Caki2 (cell line): ENCODE measurements at places on chromosomes 6 and 20. TPM values are rescaled to one million over a fixed set of nuclear protein-coding genes. Genes with fewer than 3 reads are reported as not detected.

FOXC1 gene
- 73.5 and 88.4 TPM in 2 replicates for total RNA-seq

DNA sequence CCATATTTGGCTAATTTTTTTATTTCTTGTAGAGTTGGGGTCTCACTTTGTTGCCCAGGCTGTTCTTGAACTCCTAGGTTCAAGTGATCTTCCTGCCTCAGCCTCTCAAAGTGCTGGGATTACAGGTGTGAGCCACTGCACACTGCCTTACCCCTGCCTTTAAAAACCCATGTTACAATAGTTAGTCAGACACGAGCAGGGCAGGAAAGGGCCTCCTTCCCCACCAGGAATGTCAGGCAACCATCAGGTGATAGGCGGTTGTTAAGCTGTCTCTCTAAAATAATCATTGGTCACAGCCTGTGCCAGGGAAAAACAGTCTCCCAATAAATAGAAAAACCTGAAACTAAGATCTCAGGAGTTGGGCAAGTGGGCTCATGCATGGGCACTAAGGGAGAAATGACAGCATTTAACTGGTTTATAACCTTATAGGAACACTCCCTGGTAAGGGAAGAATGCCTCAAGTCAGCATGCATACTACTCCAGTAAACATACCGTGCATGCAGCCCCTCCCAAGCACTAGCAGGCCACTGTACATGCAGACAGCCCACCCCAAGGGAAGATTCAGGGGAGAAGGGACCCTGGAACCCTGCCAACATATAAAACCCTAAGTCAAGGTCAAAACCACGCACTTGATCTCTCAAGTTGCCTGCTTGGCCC is 8.4 kb downstream of the OR2H2 start:
- DNase-seq = no peak

FOXS1 gene
- not detected in 2 replicates for total RNA-seq

DNA sequence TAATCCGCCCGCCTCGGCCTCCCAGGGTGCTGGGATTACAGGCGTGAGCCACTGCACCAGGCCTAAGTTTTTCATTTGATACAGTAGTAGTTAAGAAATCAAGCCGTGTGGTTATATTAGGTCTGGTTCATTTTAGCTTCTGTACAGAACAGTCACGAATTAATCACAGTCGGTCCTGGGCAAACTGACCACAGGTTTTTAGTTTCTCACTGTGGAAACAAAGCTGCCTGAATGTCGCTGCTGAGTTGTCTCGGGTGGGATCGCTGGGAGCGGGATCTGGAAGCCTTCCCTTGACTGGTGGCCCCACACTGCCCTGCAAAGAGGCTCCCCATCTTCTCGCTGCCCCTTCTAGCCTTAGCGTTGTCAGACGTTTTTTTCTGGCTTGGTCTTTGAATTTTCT is 18.6 kb downstream of the UCKL1 start:
- DNase-seq = no peak

DNA sequence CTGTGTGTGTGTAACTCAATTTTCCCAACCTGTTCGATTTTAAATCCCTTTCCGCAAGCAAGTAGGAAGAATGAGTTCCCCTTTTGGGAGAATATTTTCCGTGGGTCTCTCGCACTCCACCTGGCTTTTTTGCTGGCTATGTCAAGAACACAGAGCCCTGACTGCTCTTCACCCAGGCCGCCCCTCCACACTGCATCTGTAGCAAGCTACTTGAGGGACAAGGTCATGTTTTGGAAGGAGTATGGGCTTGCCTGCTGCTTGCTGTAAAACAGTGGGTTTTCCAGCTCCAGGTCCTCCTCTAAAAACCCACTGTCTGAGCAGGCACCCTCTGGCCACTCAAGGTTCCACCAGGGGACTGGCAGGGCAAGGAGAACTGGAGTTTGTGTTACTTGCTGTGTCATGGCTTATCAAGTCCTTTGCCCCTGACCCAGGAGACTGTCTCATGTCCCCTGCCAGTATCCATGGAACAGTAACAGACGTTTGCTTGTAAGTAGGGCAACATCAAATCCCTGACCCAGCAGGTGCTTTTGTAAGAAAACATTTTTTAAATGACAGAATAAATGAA is 35.5 kb upstream of the SYNJ2 start:
- no peak for DNase-seq

RHAG gene
- not detected in 2 replicates for total RNA-seq

GRCh38 chr6:44037847-44038542 is 89.3 kb downstream of the MRPL14 start:
- DNase-seq = no peak

- DNase-seq = peak; percentile 25
Observed at GRCh38 chr6:108526739-108527174, 34.0 kb upstream of the FOXO3 start.

- DNase-seq = peak; percentile 61
Observed at GRCh38 chr6:133948472-133948871, 4.6 kb upstream of the TBPL1 start.

DNA sequence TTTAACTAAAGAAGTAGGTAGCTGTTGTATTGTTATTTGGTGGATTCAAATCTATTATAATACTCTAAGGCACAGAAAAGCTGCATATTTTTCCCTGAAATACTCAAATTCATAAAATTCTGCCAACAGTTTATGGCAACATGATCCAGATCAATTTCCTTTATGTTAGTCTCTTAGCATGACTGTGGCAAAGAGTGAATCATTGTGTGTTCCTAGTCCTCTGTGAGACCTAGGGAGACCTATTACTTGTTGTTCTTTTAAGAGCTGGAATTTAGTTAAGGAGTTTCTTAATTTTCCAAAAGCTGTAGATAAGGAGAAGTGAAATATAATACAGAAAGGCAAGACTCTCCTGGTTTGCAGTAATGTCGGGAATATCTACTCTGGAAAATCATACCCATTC is 149.6 kb downstream of the RIMS1 start:
- no peak for DNase-seq

BPI gene
- total RNA-seq = not detected in 2 replicates

DNA sequence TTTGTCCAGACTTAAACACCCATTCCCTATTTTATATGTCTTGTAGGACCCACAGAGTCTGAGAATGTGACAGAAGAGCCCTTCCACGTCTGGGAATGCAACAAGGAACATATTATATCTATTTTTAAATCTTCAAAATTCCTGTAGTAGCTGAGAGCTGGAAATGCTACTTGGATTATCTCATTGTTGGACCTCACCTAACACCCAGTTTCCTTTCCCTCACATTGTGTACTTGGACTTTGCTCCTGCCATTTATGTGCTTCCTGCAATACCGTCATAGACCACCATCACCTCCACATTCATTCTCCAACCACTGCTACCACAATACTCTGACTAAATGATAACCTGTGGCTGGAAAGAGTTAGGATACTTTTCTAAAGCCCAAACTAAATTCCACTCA is 335.4 kb downstream of the COL12A1 start:
- no peak for DNase-seq

DNA sequence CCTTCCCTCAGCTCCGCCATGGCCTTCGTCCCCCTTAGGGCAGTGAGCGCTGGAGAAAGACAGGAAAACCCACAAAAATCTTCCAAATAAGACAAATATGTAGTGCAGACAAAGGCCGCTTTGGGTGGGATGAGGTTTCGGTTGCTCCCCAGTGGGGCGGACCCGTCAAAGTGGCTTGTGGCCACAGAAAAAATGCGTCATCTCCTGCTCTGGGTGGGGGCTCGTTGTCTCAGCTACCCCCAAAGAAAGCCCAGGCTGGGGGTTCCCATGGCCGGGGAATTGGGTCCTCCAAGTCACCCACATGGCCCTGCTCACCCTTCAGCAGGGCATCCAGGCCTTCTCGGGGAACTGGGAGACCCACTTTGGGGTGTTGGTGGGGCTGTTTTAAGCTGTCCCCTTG is 21.9 kb upstream of the SCUBE3 start:
- DNase-seq = no peak

GRCh38 chr6:135439549-135439948 is 58.0 kb downstream of the AHI1 start:
- no peak for DNase-seq

OTOR gene
- total RNA-seq = not detected in 2 replicates

GRCh38 chr20:23602241-23602640 is 3.5 kb downstream of the CST9 start:
- DNase-seq = no peak

DNA sequence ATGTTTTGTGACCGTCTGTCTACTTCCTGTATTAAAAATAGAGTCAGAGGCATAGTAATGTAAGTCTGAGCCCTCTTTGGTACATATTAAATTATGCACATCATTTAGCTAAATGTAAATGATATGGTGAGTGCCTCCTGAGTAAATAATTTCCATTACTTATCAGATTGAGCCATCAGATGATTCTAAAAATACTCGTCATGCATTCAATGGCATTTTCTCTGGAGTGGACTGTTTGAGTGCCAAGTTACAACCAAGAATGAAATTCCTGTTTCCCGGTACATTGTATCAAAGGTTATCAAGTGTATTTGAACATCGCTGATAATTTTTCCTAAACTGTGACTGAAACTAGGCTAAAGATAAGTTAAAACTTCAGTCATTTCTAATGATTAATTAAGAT is 81.0 kb downstream of the AKAP7 start:
- DNase-seq = no peak

WRNIP1 gene
- 75.4 and 94.7 TPM in 2 replicates for total RNA-seq

DNA sequence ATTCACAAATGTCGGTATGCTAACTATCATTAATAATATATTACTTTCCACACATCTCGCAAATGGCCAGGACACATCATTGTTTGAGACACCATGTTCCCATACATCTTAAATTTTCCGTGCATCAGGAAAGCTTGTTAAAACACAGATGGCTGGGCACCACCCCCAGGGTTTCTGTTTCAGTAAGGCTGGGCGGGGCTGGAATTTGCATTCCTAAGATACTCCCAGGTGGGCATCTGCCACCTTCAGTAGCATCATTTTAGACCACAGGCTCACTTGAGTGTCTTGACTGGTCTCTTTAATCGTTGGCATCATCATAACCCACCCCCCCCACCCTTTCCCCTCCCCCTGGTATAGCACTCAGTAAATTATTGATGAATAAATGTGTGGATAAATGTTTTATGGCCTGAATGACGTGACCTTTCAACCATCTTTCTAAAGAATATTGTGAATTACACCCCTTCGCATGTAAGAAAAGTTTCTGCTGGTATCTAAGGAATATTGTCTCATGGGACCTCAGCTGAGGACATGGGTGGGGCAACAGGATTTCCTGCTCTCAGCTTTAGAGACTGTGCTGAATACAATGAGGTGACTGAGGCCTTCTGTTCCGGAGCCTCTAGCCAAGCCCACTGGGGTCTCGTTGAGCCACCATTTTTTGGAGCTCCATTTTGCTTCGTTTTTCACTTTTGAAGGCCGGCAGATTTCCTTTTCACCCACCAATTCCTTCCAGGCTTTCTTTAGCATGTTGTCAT is 124.1 kb upstream of the NEDD9 start:
- no peak for DNase-seq

GRCh38 chr6:108438918-108439317 is 121.8 kb upstream of the FOXO3 start:
- no peak for DNase-seq

EYS gene
- not detected in 2 replicates for total RNA-seq

GRCh38 chr6:41191569-41191968 is 9.4 kb downstream of the TREML2 start:
- no peak for DNase-seq

GRCh38 chr6:44590471-44590870 is 203.0 kb downstream of the CDC5L start:
- DNase-seq = no peak

DNA sequence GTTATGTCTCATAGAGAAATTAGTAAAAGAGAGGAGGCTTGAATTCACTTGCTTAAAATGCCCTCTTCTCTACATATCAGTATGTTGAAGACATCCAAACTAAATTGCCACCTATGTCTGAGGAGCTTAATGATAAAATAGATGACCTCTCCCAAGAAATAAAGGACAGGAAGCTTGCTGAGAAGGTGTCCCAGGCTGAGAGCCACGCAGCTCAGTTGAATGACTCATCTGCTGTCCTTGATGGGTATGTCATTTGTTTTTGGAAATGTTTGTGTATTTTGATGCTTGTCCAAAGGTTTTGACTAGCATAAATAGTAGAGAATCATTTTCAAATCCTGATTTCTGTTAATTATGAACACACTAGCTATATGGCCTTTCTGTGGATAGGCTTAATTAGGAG is 307.7 kb downstream of the ARHGAP18 start:
- DNase-seq = no peak

GRCh38 chr20:33696448-33696847 is 10.3 kb upstream of the E2F1 start:
- no peak for DNase-seq

CST1 gene
- 29.3 and 53.5 TPM in 2 replicates for total RNA-seq

DNA sequence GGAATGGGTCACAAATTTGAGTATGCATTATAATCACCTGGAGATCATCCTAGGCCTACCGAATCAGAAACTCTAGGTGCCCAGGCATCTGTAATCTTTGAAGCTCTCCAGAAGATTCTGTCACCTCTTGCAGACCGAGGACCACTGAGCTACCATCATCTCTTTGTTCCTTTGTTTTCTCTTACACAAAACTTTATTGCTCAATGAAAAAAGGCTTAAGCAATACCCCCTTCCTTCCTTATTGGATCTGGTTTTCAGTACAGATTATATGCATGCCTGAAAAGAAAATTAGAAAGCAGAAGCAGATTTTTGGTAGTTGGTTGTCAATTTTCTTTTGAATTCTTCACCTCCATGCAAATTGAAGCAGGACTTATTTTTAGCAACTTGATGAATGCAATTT is 31.3 kb downstream of the STX11 start:
- no peak for DNase-seq

- no peak for DNase-seq
Observed at GRCh38 chr20:43917380-43917779, 2.7 kb downstream of the TOX2 start.

ADAT2 gene
- 1.6 and 2.4 TPM in 2 replicates for total RNA-seq

DNA sequence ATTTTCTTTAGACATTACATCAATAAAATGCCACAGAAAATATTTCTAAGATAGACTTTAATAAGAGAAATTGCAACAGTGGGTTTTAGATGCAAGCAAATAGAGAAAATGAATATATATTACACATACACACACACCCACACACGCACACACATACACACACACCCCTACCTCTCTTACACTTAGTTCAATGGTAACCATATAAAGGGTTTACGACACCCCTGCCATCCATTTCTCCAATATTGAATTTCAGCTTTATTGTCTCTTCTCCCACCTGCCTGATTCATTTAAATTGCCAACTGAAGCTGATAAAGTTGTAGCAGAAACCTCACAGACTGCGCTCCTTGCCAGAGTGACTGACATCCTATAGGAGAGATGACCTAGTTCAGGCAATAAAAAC is 154.6 kb downstream of the ADAT2 start:
- DNase-seq = no peak

GRCh38 chr6:166921570-166921969 is 34.8 kb downstream of the RNASET2 start:
- DNase-seq = no peak

DNA sequence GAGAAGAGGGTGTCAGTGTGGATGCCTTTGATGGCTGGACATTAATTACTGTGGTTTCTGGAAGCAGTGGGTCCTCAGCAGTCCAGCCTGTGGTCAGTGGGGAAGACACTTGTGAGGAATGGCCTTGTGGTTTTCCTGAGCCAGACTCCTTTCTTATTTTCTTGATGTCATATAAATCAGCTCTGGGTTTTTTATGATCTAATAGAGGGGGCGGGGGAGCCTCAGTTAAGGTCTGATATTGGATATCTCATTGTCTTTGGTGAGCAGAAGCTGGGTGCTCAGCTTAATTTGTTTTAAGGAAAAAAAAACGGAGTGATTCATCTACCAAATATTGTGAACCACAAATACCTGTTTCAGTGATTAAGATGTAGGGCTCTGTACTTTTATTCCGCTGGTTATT is 62.1 kb downstream of the OTOR start:
- DNase-seq = peak; percentile 83
